ENCODE measurements at places on chromosomes 12 and 14. TPM values are rescaled to one million over a fixed set of nuclear protein-coding genes. Genes with fewer than 3 reads are reported as not detected.
A peak's percentile ranks its signal among the peaks of the same experiment; 100 is the strongest.

- peaks cover 2% of the 10 kb centered on the region for H3K4me1 ChIP-seq
- no peaks in the 10 kb centered on the region for H3K27me3 ChIP-seq
- no peaks in the 10 kb centered on the region for H3K36me3 ChIP-seq
- no peak overlapping the region for H3K27ac ChIP-seq
These were observed 88.7 kb upstream of the GRIP1 start for GRCh38 chr12:66767536-66767935.

- peak; percentile 27 for DNase-seq
- peaks cover 3% of the 10 kb centered on the region for H3K4me1 ChIP-seq
- H3K36me3 ChIP-seq: peaks cover 3% of the 10 kb centered on the region
These were observed 644.9 kb upstream of the FLRT2 start for GRCh38 chr14:84885061-84885460.

Gene CIDEB
- total RNA-seq: not detected

Gene KRT5
- not detected for total RNA-seq
